ENCODE measurements at places on chromosomes 1 and 21. TPM values are rescaled to one million over a fixed set of nuclear protein-coding genes. Genes with fewer than 3 reads are reported as not detected.
A peak's percentile ranks its signal among the peaks of the same experiment; 100 is the strongest.

DNA sequence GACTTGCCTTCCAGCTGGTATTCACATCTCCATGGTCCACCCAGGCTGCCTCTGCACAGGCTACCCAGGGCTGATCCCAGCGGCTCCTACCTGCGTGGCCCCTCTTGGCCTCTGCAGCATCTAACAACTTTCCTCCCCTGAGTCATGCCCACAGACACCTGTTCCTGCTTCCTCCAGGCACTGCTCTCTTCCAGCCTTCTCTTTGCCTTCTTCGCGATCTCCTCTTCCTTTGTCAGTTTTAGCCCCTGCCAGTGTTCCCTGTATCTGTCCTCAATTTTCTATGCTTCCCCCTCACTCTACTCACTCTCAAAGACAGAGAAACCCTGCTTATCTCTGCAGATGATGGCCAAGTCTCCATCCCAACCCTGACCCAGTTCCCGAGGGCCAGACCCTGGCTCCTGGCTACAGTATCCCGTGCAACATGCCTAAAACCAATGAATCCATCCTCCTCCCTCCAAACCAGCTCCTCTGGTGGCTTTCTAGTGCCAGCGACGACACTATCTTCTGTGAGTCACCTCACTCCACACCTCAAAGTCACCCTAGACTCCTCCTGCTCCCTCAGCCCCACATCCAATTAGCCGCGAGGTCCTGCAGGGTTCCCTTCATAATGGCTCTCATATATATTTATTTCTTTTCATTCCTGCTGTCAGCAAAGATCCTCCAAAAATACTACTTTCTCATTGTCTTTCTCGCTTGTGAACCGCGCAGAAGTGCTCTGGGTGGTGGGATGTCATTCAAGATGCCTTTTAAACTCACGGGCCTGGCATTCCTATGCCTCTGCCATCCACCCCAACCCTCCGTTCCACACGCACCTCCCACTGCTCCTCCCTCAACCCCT lies 259.2 kb downstream of the TOMM20 start:
- no peaks in the 10 kb centered on the region for H3K36me3 ChIP-seq
- no peaks in the 10 kb centered on the region for H3K27me3 ChIP-seq
- no peak for DNase-seq
- H3K27ac ChIP-seq: no peak overlapping the region
- no peak overlapping the region for H3K4me3 ChIP-seq
- H3K4me1 ChIP-seq: peaks cover 23% of the 10 kb centered on the region

GRCh38 chr1:111861523-111861922 lies 105.8 kb downstream of the DDX20 start:
- H3K4me1 ChIP-seq: no peaks in the 10 kb centered on the region
- H3K27ac ChIP-seq: no peak overlapping the region
- no peaks in the 10 kb centered on the region for H3K36me3 ChIP-seq
- no peak for DNase-seq
- no peaks in the 10 kb centered on the region for H3K27me3 ChIP-seq

DNA sequence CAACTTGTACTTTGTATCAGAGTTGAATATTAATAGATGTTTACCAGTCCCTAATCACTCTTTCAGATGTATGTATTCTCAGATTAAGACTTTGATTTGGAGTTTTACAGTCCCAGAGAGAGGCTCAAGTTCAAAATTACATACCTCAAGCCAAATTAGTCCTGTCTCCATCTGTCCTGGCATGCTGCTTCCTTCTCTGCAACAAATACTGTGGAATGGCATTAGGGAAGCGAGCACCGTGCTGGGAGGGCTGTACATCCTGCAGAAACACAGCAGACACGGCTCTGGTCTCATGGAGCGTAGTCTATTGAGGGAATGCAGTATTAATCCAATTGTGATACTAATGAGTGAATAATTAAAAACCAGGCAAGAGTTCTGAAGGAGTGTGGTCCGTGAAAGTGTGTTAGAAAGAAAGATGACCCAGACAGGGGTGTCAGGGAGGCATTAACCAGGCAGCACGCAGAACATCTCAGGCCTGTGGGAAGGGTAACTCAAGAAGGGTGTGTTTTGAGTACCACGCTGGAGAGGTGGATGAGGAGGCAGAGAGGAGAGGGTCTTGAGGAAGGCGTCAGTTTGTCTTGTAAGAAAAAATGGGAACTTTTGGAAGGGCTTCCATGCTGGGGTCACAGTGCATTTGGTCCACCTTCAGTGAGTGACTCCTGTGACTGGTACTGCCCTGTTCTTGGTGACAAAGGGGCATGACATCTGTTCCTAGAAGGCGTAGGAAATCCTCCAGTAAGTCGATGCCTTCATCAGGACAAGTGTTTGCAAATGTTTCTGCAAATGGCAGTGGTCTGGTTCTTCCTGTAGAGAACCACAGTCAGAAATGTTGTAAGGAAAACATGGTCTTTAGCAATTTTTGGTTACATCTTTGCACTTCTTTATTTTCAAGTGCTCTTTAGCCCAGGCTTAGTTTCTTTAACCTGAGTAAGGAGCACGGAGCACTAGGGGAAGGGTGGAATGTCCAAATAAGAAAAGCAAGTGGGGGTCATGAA lies 1.6 kb downstream of the RAB4A start:
- H3K36me3 ChIP-seq: no peaks in the 10 kb centered on the region
- H3K4me1 ChIP-seq: peaks cover 55% of the 10 kb centered on the region
- no peaks in the 10 kb centered on the region for H3K27me3 ChIP-seq

- no peak overlapping the region for H3K27ac ChIP-seq
- H3K27me3 ChIP-seq: no peaks in the 10 kb centered on the region
- no peaks in the 10 kb centered on the region for H3K4me1 ChIP-seq
- no peaks in the 10 kb centered on the region for H3K36me3 ChIP-seq
- no peak overlapping the region for H3K4me3 ChIP-seq
These were observed 160.9 kb downstream of the HLX start for GRCh38 chr1:221040101-221040500.

- no peak overlapping the region for H3K27ac ChIP-seq
- H3K36me3 ChIP-seq: no peaks in the 10 kb centered on the region
- no peaks in the 10 kb centered on the region for H3K4me1 ChIP-seq
These were observed 21.2 kb downstream of the JAM2 start for GRCh38 chr21:25660233-25660632.

DNA sequence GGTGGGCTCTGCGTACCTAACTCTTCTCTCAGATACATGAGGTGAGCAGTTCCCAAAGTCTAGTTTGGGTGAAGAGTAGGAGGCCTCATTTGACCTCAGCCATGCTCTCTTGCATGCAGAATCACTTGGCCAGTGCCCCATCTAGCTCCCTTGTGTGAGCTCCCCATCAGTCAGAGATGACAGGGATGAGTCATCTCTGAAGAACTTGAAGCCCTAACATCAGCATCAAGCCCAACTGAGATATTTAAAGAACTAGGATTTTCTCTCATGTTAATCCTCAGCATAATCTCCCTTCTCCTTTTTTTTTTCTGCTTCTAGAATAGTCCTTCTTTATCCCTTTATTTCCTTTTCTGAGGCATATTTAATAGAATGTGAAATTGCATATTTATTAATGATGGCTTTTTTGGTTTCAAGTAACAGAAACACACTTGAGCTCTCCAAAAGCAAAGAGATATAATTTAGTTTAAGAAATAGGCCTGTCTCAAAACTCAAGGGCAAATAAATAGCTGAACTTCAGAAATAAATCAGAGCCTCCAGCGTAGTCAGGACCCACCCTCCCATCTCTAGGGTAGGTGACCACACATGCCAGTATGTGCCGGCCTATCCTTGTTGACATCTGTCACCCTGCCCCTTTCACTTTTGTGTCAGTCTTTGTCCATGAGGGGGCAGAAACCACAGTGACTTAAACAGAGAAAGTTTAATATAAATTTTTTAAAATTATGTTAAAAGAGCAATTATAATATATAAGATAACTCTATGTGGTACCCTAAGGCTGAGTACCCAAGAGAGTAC lies 112.3 kb downstream of the TSEN15 start:
- H3K36me3 ChIP-seq: no peaks in the 10 kb centered on the region
- H3K4me1 ChIP-seq: peaks cover 12% of the 10 kb centered on the region
- H3K4me3 ChIP-seq: no peak overlapping the region
- H3K27ac ChIP-seq: no peak overlapping the region
- no peaks in the 10 kb centered on the region for H3K27me3 ChIP-seq

GRCh38 chr1:112882271-112882744 lies 73.7 kb downstream of the SLC16A1 start:
- no peak overlapping the region for H3K4me3 ChIP-seq
- H3K27me3 ChIP-seq: no peaks in the 10 kb centered on the region
- no peak for DNase-seq
- no peaks in the 10 kb centered on the region for H3K36me3 ChIP-seq

GRCh38 chr1:6419804-6420453 lies at the start of gene HES2:
Gene HES2 (minus strand): TSS chr1:6419919. CDS start chr1:6419820, 99 bp downstream.
- H3K36me3 ChIP-seq: no peaks in the 10 kb centered on the region
- DNase-seq: no peak
- H3K4me3 ChIP-seq: peak within 1 kb of the TSS; percentile 4
- peaks cover 21% of the 10 kb centered on the region for H3K4me1 ChIP-seq
- no peak within 1 kb of the TSS for H3K27ac ChIP-seq
- H3K27me3 ChIP-seq: peaks cover 73% of the 10 kb centered on the region

GRCh38 chr1:41754540-41754939 lies 164.2 kb downstream of the HIVEP3 start:
- no peak overlapping the region for H3K27ac ChIP-seq
- H3K4me1 ChIP-seq: peaks cover 22% of the 10 kb centered on the region
- H3K4me3 ChIP-seq: no peak overlapping the region
- no peak for DNase-seq
- no peaks in the 10 kb centered on the region for H3K27me3 ChIP-seq

The FGR gene
- total RNA-seq: 12.8 TPM

The ADCY10 gene
- 0.23 TPM for total RNA-seq

The PDE4B gene
- total RNA-seq: 12.5 TPM

The ISG20L2 gene
- total RNA-seq: 19.4 TPM

The SPATA6 gene
- 27.8 TPM for total RNA-seq
